ENCODE measurements at places on chromosomes 1 and 21.

DNA sequence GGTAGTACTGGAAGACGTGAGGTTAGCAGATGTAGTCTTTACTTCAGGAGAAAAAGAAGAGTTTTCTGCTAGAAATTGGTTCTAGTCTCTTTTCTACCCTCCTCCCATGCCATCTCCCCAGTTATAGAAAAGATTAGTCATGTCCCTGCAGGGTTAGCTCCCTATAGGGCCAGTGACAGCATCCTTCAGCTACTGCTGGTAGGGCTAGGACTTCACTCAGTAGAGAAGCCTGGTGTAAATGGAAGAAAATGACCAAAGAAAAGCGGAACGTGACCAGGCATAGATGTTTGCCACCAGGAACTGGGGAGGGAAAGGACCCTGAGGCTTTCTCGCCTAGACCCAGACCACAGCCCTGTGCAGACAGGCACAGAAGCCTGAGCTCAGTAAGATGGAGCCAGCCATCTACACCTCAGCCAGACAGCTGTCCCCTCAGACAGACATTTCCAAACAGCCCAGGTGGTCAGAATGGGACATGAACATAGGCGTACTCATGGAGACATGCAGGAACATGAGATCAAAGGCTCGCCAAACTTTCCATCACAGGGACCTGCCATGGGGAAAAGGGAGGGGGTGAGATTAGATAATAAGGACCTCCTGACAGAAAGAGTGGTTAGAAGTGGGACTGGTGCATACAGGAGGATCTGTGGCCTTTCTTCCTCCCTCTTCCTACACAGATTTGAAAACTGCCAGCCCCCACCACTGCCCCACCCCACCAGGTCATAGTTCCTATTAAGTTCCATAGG is 23.5 kb upstream of the SLAMF9 start:
- no peak for DNase-seq

- DNase-seq = no peak
These were observed 339.1 kb downstream of the PTPRC start for GRCh38 chr1:198977909-198978308.

DNA sequence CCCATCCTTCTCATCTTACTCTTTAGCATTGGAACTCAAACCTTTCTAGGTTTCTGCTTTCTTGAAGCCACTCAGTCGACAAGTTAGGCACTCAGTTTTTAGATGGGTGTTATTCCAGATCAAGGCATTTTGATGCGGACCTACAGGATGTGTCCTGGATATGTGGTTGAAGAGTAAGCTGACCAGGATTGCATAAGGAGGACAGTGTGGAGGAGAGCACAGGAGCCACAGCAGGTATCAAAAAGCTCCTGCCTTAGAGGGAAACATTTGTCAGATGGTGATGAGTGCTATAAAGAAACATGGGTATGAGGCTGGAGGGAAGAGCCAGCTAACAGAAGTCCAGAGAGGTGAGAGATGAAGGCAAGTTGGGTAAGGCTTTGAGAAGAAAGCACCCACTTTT is 33.9 kb upstream of the OPRD1 start:
- no peak for DNase-seq

DNA sequence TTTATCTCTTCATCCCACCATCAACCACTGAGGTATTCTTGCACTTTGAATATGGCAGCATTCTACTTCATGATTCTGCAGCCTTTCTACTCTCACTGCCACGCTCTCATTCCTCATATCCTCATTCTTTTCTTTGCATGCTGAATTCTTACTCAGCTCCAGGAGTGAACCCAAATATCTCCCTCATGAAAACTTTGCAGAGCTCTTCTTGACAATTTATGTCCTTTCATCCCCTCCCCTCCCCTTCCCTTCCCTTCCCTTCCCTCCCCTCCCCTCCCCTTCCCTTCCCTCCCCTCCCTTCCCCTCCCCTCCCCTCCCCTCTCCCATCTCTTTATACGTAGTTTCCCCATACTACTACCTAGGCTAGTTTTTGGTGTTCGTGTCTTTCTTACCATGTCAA is 363.9 kb downstream of the RYR2 start:
- no peak for DNase-seq

GRCh38 chr1:77504986-77505385 is 177.5 kb downstream of the ZZZ3 start:
- DNase-seq = no peak

DNA sequence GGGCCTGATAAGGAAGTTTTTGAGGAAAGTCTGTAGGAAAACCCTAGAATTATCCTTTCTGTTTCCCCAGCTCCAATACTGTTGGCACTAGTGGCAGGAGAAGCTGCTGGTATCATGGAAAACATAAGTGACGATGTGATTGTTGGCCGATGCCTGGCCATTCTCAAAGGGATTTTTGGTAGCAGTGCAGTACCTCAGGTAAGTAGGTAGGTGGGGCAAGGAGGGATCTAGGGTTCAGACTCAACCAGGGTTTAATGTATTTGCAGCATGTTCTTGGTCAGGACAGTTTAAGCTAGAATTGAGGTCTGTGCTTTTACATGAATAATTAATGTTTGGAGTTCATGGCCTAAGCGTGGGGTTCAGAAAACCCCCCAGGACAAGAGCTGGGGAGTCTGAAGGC is 62.1 kb downstream of the KDM1A start:
- DNase-seq = no peak

DNA sequence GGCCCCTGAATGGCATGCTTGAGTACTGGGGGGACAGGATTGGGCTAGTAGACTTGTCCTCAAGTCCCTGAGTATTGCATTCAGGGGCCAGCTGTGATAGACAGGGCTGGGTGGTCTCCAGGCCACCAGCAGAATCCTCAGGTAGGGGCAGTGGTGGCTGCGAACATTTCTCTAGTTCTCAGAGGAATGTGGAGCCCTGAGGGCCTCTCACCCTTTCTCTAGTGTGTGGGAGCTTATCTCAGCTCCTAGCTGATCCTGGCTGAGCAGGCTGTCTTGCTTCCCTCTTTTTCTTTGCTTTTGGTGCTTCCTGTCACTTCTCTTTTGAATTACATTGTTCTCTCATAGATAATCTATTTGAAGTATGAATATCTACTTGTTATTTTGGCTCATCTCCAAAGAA is 30.0 kb upstream of the PM20D1 start:
- DNase-seq = no peak

DNA sequence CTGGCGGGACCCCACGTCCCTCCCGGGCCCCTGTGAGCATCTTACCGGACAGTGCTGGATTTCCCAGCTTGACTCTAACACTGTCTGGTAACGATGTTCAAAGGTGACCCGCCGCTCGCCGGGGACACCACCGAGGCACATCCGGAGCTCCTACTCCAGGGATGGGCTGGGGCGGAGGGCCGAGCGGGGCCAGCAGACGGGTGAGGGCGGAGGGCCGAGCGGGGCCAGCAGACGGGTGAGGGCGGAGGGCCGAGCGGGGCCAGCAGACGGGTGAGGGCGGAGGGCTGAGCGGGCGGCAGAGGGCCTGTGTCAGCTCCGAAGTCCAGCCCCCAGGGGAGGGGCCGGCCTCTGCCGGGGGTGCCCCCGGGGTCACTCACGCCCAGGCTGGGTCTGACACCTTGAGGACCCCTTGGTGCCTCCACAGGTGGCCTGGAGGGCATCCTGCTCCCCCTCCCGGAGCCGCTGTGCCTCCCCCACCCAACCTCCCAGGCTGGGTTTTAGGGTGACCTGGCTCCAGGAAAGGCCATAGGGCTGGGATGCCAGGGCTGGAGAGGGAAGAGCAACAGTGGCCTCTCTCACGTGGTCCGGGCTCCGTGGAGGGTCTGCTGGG is 5.7 kb upstream of the TTLL10 start:
- DNase-seq = no peak

GRCh38 chr1:223242382-223242955 is 99.4 kb upstream of the TLR5 start:
- peak; percentile 43 for DNase-seq

GRCh38 chr21:37435120-37435519 is 68.5 kb downstream of the DYRK1A start:
- no peak for DNase-seq

DNA sequence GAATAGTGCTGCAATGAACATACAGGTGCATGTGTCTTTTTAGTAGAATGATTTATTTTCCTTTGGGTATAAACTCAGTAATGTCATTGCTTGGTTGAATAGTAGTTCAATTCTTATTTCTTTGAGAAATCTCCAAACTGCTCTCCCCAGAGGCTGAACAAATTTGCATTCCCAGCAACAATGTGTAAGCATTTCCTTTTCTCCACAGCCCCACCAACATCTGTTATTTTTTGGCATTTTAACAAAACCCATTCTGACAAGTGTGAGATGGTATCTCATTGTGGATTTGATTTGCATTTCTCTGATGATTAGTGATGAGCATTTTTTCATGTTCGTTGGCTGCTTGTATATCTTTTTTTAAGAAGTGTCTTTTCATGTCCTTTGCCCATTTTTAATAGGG is 21.9 kb upstream of the EEIG2 start:
- DNase-seq = no peak

- no peak for DNase-seq
These were observed 25.8 kb downstream of the CD247 start for GRCh38 chr1:167492481-167492910.

DNA sequence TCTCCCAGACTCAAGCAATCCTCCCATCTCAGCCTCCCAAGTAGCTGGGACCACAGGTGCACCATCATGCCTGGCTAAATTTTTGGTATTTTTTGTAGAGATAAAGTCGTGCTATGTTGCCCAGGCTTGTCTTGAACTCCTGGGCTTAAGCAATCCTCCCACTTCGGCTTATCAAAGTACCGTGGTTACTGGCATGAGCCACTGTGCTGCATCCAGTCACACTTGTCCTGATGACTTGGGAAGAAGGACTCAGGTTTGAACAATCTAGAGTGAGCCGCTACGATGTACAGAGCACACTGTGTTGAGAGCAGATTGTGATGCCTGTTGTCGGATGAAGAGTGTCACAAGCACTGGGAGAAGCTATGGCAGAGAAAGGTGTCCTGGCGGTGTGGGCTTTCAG is 27.2 kb downstream of the RNF187 start:
- DNase-seq = no peak

DNA sequence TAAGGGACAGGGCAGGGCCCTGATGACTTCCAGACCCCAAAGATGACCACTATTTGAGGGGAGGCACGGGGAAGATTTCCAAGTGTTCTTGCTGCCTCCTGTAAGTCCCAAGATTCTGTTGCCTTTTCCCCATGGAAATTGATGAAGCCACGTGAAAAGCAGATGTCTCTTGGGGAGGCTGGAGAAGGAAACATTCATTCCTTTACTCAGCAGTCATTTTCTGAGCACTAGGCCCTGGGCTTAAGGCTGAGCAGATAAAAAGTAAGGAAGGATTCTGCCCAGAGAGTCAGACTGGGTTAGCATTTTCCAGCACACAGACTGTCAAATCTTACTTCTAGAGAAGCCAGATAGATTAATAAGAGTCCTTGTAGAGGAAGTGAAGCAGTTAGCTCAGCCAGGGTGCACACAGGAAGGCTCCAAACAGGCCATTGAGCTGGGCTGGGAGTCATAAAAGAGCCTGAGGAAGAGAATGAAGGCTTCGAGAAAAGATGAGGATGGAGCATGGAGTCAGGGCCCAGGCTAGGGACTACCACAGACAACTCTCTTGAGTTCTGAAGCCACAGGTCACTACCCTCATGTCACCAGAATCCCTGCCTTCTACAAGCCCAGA is 10.1 kb downstream of the EXTL1 start:
- no peak for DNase-seq

DNA sequence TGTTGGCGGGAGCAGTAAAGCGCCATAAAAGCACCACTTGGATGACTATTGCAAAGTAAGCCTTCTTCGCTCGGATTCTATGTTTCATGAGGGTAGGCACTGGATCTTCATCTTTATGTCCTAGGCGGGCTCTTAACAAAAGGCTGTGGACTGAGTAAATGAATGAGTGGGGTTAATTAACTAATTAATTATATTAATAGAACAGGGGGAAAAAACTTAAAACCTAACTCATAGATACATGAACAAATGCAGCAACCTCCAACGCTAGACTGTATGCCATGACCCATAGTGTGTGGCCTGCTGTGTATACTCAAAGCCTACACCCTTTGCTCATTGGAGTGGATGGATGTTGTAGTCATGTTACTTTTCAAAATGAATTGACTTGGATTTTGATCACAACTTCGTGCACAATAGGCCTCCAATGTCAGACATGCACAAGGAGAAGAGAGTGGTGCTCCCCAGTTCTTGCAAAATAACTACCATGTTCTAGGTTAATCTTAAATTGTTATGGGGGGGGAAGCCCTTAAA is 417 bp upstream of the GFI1 start:
- no peak for DNase-seq

DNA sequence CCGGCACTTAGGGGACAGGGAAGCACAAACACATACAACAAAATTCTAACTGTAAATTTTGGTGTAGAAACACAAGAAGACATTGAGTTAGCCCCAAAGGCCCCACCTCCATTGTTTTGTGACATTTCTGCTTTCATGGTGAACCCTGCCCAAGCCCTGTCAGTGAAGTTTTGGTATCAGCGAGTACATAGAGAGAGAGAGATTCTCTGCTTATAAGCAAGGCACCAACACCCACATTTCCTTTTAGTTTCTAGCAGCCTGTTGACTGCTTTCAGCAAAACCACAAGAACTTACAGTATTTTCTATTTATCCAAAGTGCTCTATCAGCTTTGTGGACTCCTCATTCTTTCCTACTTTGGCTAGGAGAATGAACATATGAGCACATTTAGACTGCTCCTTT is 24.0 kb downstream of the ZNF124 start:
- no peak for DNase-seq

DNA sequence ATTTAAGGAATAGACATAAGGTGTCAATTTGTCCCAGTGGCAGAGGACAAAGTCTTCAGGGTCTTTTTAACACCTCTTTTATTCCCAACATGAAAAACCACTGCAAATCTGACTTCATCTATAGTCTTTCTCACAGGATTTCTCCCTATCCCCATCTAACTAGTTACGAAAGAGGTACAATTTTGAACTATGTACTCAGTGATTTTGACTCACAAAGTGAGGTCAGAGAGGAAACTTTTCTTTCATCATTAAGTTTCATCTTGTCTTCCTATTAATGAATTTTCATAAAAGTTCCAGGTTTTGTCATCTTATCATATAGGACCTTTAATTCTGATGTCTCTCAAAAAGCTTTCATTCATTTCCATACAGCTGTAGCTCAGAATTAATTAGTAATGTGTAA is 63.3 kb downstream of the ASH1L start:
- no peak for DNase-seq

DNA sequence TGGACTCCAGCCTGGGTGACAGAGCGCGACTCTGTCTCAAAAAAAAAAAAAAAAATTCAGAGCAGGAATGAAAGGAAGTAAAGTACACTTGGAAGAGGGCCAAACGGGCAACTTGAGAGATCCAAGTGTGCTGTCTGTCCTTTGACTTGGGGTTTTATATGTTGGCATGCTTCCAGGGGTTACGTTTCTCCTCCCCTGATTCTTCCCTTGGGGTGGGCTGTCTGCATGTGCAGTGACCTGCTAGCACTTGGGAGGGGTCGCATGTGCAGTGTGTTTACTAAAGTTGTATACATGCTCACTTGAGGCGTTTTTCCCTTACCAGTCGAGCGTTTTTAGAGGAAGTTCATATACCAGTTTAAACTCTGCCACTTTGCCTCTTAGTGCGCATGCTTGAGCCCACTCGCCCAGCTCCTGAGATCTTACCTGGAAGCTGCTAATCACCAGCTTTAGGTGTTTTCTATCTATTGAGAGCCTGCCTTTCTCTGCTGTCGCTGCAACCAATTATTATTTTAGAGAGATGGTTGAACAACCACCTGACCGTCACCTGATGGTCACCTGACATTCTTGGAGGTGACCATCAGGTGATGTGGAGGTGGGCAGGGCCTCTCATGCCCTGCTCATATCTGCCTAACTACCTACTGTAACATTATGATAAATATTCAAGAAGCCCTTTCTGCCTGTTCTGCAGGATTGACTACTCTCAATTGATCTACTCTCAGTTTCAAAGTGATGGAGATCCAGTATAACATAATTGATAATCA is 140.1 kb downstream of the MACF1 start:
- no peak for DNase-seq

Measured in suprapubic skin (tissue), 4 donors.